ENCODE measurements at places on chromosomes 7 and 10.

DNA sequence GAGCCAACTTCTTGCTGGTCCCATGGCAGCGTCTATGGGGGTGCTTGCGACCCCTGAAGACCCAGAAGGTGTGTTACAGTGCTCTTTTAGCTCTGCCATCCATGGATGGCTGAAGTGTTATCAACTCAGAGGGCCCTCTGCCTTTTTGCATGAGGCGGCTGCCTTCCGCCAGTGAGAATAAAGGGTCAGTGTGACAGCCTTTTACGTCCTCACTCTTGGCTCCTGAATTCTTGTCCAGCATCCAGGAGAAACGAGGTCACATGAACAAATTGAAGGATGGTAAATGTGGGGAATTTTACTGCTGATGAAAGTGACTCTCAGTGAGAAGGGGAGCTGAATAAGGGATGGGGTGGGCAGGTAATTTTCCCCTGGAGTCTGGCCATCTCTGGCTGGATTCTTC, 24.1 kb downstream of the SSMEM1 start:
- DNase-seq, result no peak

- peak; percentile 74 for DNase-seq
These were observed 15.9 kb upstream of the ADCK2 start for GRCh38 chr7:140656548-140657515.

DNA sequence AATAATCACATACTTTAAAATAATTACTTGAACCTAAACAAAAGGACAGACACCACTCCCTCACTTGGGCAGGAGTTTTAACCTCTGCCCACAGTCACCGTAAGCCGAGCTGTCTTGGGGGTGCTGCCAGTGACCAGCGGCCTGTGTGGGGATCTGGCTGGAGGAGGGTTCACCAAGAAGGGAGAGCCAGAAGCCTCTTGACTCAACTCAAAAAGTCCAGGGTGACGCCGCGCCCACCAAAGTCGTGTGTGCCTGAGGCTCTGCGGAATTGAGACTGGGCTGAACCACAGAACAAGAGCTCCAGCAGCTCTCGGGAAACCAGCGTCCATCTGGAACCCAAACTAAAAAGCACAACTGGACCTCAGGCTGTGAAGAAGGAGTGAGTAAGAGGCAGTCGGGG, 35.8 kb downstream of the ZFAND2A start:
- no peak for DNase-seq

DNA sequence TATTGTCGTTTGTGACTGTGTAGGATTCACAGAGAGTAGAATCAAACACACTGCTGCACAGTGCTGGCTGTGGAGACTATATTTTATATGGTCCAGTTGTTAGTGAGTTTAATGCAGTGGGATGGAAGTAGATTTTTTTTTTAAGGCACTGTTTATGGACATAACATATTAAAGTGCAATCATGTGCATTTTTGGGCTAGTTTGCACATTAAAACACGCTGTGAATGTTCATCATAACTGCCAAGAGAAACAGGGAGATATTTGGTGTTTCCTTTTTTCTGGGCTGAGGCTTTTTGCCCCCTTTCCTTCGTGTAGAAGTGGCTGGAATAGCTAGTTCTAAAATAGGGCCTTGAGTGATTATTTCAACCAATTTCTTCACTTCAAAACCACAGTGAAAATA, 139.2 kb downstream of the MYOF start:
- DNase-seq, result no peak

DNA sequence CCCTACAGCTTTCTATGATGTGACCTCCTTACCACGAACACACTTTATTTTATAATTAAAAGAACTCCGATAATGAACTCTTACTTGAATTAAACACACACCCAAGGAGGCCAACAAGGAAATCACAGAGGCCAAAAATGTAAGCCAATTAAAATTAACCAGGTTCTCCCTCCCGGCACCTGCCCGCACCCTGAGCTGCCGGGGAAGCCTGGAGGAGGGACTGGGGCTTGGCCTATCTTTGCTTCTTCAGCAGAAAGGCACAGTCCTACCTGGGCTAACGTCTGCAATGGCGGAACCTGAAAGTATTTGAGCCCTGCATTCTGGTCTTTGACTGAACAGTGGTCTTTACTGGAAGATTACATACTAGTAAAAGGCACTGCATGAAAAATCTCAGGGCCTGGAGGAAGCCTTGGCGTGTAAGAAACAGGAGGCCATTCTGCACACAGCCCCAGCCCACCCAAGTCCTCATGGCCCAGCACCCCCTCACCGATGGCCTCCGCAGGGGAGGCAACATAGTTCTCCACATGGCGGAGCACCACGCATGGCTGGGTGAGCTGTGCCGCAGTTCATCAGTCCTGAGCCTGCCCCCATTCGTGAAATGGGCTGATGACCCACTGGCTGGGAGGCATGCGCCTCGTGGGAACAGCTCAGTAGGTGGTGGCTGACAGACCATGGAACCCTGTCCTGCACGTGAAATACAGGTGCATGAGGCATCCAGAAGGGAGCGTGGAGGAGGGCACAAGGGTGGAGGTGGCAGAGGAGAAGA, 173.8 kb downstream of the PARD3 start:
- no peak for DNase-seq

Data from hematopoietic multipotent progenitor cell treated with erythropoietin and hydrocortisone succinate and interleukin-3 and kit ligand, for 6 days (in vitro differentiated cells).